Naive thymus-derived CD4-positive, alpha-beta T cell (primary cell): ENCODE measurements at places on chromosomes 2 and 18. TPM values are rescaled to one million over a fixed set of nuclear protein-coding genes. Genes with fewer than 3 reads are reported as not detected.
A peak's percentile ranks its signal among the peaks of the same experiment; 100 is the strongest.

The CKAP2L gene
- total RNA-seq, result 36.2 and 37.4 TPM in 2 replicates

The TTC39C gene
- 98.8 TPM for total RNA-seq

The DNAH7 gene
- total RNA-seq, result not detected

The ARID5A gene
- total RNA-seq, result 182 TPM

The EVA1A gene
- 0.62 TPM for total RNA-seq

- no peak overlapping the region for H3K27ac ChIP-seq
- H3K27me3 ChIP-seq, result no peaks in the 10 kb centered on the region
- no peak overlapping the region for H3K4me3 ChIP-seq
- no peaks in the 10 kb centered on the region for H3K36me3 ChIP-seq
- DNase-seq, result no peak
- no peaks in the 10 kb centered on the region for H3K4me1 ChIP-seq
These were observed 150.2 kb upstream of the POU3F3 start for GRCh38 chr2:104703669-104704068.

- H3K27ac ChIP-seq, result no peak overlapping the region
- no peaks in the 10 kb centered on the region for H3K4me1 ChIP-seq
- H3K4me3 ChIP-seq, result no peak overlapping the region
- H3K36me3 ChIP-seq, result no peaks in the 10 kb centered on the region
- no peak for DNase-seq
- no peaks in the 10 kb centered on the region for H3K27me3 ChIP-seq
These were observed 264.7 kb downstream of the PAX3 start for GRCh38 chr2:222034058-222034457.

DNA sequence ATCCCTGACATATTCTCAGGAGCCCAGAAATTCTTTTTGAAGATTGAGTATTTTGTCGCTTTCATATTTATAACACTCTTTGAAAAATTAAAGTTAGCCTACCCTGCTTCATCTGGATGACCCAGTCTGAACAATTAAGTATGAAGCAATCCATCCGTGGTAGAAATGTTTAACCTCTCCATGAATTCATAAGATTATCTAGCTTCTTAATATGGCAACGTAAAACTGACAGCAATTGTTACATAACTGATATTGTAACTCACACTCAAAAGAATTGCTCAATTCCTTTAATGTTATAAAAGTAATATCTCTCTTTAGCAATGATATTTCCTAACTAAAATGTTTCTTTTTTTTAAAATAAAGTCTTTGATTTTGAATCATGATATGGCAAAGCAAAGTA, 7.2 kb upstream of the ABCA12 start:
- no peak overlapping the region for H3K27ac ChIP-seq
- no peak overlapping the region for H3K4me3 ChIP-seq
- no peaks in the 10 kb centered on the region for H3K36me3 ChIP-seq
- no peak for DNase-seq
- no peaks in the 10 kb centered on the region for H3K4me1 ChIP-seq

DNA sequence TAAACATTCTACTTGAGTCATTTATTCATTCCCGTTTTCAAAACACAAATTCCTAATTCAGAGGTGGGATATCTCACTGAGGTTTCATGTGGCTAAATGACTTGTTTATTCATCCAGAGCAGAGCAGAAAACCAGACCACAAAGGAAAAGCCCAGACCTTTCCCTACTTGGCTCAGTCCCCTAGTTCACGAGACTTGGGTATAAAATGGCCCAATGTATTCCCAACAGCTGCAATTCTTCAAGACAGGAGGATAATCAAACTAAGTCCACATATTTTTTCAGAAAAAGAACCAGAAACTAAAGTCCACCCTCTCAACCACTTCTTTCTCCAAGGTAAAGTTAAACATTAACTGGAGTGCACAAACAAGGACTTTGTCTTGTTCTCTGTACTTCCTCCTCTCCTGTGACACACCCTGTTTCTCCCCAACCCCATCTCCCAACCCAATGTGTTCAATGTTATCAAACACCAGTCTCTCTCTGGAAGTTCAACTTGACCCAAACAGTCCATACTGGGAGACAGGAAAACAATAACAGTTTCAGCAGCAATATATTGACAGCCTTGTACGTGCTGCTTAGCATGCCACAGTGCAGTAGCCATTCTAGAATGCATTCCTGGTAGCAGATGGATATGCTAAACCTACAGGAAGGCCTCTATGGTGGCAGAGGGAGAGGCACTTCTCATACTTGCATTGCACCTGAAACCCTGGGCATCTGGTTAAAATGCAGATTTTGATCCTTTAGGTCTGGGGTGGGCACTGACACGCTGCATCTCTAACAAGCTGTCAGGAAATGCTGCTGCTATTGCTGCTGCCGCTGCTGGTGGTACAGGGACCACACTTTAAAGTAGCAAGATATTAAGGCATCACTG, 110.7 kb downstream of the INO80D start:
- no peaks in the 10 kb centered on the region for H3K27me3 ChIP-seq
- H3K4me3 ChIP-seq, result no peak overlapping the region
- H3K36me3 ChIP-seq, result no peaks in the 10 kb centered on the region
- DNase-seq, result no peak

- no peak overlapping the region for H3K27ac ChIP-seq
- no peaks in the 10 kb centered on the region for H3K27me3 ChIP-seq
- H3K4me3 ChIP-seq, result no peak overlapping the region
- H3K4me1 ChIP-seq, result no peaks in the 10 kb centered on the region
These were observed 220.3 kb downstream of the ATAD2B start for GRCh38 chr2:23706613-23707078.

GRCh38 chr2:66839551-66840320, 404.8 kb downstream of the MEIS1 start:
- no peaks in the 10 kb centered on the region for H3K36me3 ChIP-seq
- no peak for DNase-seq
- no peaks in the 10 kb centered on the region for H3K4me1 ChIP-seq
- no peak overlapping the region for H3K4me3 ChIP-seq

GRCh38 chr2:9799729-9800632, 43.3 kb upstream of the TAF1B start:
- no peak overlapping the region for H3K27ac ChIP-seq
- H3K36me3 ChIP-seq, result no peaks in the 10 kb centered on the region
- peak overlapping the region; percentile 10 for H3K4me3 ChIP-seq
- peak; percentile 76 for DNase-seq
- peaks cover 9% of the 10 kb centered on the region for H3K4me1 ChIP-seq
- no peaks in the 10 kb centered on the region for H3K27me3 ChIP-seq

DNA sequence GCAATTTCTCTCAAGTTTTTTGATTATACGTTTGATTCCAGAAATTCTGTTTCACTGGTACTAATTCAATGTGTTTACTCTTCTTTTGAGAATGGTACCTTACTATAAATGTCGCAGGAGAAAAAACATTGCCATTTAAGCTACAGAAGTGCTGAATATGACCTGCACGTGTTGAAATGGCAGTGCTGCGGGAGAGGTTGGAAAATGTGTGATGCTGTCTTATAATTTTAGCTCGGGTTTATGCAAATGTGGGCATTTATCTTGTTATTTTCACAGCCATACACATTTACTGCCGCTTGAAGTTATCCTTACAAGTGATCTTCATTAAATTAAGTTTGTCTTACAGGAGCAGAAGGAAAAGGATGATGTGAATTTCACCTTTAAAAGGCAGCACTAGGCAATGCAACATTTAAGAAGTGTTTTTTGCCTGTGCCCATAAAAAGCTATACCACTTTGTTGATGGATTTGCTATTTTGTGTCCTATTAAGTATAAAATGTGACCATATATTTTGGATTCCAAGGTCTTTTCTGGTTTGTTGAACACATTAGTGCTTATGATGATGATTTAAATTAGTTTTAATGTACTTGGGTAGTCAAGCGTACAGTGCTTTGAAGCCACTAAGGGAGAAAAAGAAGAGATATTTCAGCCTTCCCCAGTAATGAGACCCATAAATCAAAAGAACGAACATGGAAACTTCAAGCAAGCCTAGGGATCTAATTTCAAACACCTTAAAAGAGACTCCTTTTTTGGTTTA, 112.1 kb downstream of the LTBP1 start:
- no peak overlapping the region for H3K27ac ChIP-seq
- no peaks in the 10 kb centered on the region for H3K27me3 ChIP-seq

DNA sequence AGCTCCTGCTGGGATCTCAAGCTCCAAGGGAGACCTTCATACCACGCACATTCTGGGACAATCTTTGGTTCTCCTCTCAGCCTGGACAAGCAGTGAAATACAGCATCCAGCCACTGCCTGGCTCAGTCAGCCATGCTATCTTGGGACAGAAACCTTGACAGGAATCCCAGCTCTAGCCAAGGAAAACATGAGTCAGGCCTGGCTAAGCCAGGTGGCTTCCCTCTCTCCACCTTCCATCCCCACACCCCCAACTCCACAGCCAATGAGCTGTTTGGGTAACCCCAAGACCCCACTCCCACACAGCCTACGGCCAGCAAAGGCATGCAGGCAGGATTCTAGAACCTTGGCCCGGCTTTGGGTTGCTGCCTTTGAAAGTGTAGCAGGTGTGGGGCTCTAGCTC, 64.9 kb downstream of the MCFD2 start:
- no peaks in the 10 kb centered on the region for H3K4me1 ChIP-seq
- H3K27ac ChIP-seq, result no peak overlapping the region
- no peak overlapping the region for H3K4me3 ChIP-seq
- no peaks in the 10 kb centered on the region for H3K27me3 ChIP-seq

- H3K4me3 ChIP-seq, result no peak overlapping the region
- no peaks in the 10 kb centered on the region for H3K36me3 ChIP-seq
- no peaks in the 10 kb centered on the region for H3K27me3 ChIP-seq
- DNase-seq, result no peak
- H3K4me1 ChIP-seq, result no peaks in the 10 kb centered on the region
- no peak overlapping the region for H3K27ac ChIP-seq
These were observed 61.2 kb downstream of the BOD1L2 start for GRCh38 chr18:57208047-57208446.

DNA sequence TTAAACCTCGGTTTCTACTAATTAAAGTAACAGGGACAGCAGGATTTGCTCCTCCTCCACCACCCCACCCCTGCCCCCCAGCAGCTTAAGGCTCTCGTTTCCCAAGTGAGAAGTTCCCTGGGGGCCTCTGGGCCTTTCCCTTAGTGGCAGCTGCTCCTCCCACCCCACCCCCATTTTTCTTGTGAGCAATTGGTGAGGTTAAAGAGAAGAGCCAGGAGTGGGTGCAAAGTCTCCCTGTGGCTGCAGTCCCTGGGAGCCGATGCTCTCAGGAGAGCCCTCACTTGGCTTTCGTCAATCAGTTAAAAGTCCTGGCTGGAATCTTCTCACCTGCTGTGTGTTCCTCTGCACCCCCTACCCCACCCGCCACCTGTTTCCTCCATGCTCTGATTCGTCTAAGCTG, 48.7 kb upstream of the AGAP1 start:
- no peak for DNase-seq
- H3K4me3 ChIP-seq, result no peak overlapping the region
- H3K27ac ChIP-seq, result no peak overlapping the region
- H3K27me3 ChIP-seq, result no peaks in the 10 kb centered on the region
- H3K4me1 ChIP-seq, result no peaks in the 10 kb centered on the region
- no peaks in the 10 kb centered on the region for H3K36me3 ChIP-seq

GRCh38 chr18:13611142-13611600, 115.2 kb downstream of the FAM210A start:
- H3K36me3 ChIP-seq, result no peaks in the 10 kb centered on the region
- DNase-seq, result peak; percentile 27
- H3K27ac ChIP-seq, result peak overlapping the region; percentile 61
- H3K4me1 ChIP-seq, result peaks cover 45% of the 10 kb centered on the region

DNA sequence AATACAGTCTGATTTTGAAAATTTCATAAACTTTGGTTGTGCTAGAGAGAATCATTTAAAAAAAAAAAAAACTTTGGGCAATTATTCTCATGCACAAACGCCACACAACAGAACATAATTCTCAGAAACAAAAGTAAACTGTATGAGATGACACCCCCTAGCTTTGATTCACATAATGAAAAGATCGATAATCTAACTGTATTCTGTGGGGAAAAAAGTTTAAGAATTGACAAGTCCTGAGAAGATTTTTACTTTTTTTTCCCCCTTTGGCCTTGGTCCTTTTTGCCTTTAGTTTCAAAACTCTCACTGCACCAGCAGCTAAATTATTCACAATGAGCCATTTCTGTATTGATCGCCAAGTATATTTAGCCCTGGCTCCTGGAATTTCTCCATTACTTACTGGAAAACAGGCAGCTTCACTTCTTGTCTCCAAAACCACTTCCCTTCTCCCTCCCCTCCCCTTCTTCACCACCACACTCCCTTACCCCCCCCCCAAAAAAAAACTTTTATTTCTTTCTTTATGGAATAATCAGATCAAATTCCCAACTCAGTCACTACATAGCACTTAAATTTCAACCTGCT, 2.0 kb downstream of the IKZF2 start:
- H3K27me3 ChIP-seq, result peaks cover 4% of the 10 kb centered on the region
- DNase-seq, result no peak
- no peaks in the 10 kb centered on the region for H3K36me3 ChIP-seq
- no peaks in the 10 kb centered on the region for H3K4me1 ChIP-seq

- H3K27me3 ChIP-seq, result no peaks in the 10 kb centered on the region
- peaks cover 11% of the 10 kb centered on the region for H3K4me1 ChIP-seq
- no peak overlapping the region for H3K4me3 ChIP-seq
- H3K27ac ChIP-seq, result no peak overlapping the region
These were observed 5.7 kb downstream of the AGPS start for GRCh38 chr2:177398290-177398683.

GRCh38 chr2:216661639-216662375, 28.6 kb downstream of the IGFBP2 start:
- no peak for DNase-seq
- no peak overlapping the region for H3K4me3 ChIP-seq

DNA sequence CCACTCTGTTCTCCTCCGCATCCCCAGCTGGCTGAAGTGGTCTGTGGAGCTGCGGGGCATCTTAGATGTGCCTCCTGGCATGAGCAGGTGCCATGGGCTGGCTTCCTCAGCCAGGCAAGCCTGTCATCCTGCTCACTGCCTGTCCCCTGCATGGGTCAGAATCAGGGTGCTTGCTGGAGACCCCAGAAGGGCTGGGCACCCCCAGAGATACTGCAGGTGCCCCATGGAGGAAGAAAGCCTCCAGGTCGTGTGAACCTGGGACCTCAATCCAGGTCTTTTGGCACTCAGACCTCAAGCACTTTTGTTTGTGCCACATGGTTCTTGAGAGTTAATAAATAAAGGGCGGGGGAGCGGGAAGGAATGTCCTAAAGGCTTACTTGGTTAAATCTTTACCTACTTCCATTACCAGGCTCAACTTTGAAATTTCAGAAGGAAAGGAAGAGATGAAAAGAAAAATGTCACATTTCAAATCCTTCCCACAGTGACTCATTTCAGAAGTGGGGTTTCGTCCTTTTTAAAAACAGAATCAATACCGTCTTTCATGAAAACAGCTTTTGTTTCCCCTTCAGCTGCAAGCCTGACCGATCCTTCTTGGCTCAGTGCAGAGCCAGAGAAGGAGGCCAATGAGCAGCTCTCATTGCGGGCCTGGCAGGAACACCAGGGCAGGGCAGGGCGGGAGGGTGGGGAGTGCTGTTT, 69.9 kb downstream of the RHOB start:
- H3K36me3 ChIP-seq, result no peaks in the 10 kb centered on the region
- no peak overlapping the region for H3K4me3 ChIP-seq
- no peaks in the 10 kb centered on the region for H3K27me3 ChIP-seq
- no peak for DNase-seq
- no peak overlapping the region for H3K27ac ChIP-seq
